Stimulated activated CD4-positive, alpha-beta T cell treated with anti-CD3 and anti-CD28 coated beads, Interleukin-12 subunit alpha, Interleukin-12 subunit beta, amount 100 ng/mL, for 48 hours (primary cell): ENCODE measurements at places on chromosomes 7 and 10.

DNA sequence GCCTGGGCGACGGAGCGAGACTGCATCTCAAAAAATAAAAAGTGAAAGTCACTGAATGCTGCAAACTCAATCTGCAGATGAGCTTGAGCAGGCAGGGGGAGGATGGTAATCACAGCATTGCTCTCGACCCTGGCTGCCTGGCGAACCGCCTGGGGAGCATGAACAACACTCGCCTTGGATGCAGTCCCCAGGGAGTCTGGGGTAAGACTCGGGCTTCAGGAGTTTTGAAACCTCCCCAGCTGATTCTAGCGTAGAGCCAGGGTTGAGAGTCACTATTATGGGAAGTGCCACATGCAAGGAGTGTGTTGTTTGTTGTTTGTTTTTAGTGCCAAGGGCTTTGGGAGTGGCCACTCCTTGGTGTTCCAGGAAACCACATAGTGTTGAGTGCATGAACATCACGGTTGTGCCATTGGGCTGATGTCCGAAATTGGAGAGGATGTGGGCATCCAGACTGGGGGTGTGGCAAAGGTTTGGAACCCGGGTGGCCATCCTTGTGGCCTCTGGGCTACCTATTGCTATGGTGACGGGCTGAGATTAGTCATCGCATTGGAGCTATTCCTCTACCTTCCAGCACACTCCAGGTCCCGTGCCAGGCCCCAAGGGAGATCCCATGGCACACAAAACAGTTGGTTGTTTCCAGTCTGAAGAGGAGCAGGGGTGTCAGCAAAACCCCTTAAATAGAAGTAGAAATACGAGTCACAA is 92.6 kb downstream of the RGS10 start:
- no peak for DNase-seq

DNA sequence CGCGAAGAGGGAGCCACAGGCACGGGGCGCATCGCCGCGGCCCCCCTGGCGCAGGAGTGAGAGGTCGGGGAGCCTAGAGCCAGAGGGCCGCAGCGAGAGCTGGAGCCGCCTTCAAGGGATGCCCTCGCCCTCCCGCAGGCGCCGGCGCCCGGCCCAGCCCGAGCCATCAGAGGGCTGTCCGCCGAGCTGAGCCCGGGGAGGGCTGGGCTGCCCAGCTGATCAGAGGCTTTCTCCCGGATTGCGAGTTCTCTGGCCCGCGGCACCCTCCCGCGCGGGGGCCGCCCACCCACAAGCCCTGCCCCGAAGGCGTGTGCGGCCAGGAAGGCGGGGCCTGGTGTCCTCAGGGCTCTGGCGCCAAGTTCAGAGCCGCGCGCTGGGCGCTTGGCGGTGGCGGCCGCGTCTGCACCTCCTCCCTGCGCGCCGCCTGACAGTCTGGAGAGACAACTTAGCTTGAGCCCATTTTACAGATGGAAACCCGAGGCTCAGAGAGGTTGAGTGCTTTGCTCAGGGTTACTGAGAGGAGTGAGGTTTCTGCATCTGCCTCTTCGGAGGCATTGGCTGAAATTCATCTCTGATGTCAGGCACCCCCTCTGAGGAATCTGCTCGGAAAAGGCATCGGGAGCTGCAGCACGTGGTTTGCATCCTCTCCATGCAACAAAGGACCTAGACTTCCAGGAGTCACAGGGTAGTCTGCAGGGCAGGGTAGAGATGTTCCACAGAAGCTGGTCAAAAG is 3.8 kb upstream of the ANTXRL start:
- peak; percentile 34 for DNase-seq

DNA sequence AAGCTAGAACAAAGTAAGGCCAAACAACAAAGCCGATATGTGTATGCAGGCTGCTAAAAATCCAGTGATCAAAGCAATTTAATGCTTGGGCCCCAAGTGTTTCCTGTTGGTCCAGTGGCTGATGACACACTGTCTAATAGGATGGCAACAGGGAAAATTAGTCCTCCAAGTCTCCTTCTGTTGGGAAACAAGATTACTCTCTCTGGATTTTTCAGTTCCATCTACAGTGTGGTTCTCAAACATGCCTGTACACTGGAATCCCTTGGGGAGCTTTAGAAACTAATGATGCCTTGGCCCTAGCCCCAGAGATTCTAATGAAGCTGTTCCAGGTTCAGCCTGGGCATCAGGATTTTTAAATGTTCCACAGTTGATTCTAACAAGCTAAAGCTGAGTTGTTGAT is 198.7 kb downstream of the AHR start:
- no peak for DNase-seq

- no peak for DNase-seq
These were observed 18.6 kb downstream of the ANKRD61 start for GRCh38 chr7:6049780-6050179.

GRCh38 chr7:112594397-112594796 is 113.6 kb downstream of the LSMEM1 start:
- DNase-seq = no peak

- DNase-seq = no peak
These were observed 4.4 kb upstream of the TECPR1 start for GRCh38 chr7:98256431-98256830.

DNA sequence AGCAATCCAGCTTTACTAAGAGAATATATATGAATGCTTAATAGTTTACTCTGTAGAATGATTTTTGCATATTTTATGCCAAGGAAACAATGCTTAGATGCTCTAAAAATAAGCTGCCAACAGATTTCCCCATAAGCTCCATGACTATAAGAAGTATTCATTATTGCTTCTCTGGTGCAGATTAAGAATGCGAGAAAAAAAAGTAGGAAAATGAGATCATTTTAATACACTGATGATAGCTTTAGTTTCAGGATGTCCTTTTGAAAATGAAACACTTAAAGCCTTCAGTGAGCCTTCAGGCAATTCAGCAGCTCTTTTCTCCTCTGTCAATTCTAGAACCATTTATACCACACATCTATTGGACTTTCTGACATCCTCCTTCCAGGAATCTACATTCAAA is 735.0 kb upstream of the POT1 start:
- DNase-seq = no peak

GRCh38 chr7:24824400-24824799 is 67.1 kb upstream of the GSDME start:
- no peak for DNase-seq

- DNase-seq = no peak
These were observed 736.6 kb downstream of the AUTS2 start for GRCh38 chr7:70334871-70335270.

DNA sequence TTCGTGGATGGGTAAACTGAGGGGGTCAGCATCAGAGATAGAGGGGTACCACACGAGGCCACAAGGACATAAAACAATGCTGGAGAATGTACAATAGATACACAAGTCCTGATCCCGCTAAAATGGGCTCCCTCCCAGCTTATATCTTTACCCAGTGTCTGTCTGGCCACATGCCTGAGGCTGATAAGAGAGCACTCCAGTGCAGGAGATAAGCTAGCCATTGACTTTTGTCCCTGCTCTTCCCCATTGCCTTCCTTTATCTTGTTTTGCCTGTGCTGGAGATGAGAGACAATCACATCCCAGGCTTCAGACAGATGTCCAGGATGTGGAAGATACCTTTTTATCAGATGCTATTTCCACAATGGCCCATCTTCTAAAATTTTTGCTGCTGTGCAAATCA is 6.0 kb downstream of the GAD2 start:
- DNase-seq = no peak

- DNase-seq = no peak
These were observed 67.1 kb downstream of the ABCC2 start for GRCh38 chr10:99849536-99849935.

DNA sequence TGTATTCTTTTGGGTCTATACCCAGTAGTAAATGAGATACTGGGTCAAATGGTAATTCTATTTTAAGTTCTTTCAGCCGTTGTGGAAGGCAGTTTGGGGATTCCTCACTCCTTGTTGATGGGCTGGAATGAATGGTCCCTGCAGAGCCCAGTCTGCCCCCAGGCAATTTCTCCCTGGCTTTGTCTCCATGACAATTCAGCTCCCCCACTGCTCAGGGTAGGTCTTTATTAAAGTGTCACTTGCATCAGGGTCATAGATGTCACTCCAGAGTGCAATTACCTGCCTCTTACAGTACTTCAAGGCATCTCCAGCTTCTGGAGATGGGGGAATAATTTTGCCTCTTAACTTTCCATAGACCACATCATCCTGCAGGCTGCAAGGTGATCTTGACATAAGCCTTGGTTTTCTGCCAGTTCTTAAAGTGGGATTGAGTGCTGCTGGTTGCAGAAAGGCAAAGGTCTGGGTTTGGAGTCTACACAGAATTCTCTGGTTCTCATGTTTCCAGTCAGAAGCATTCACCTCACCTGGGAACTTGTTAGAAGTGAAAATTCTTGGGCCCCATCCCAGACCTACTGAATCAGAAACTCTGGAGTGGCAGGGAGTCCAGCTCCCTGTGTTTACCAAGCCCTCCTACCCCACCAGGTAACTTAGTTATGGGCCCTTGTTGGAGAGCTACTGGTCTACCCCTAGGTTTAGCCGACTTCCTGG is 442.4 kb downstream of the GALNT17 start:
- no peak for DNase-seq

GRCh38 chr10:13563481-13564445 is 23.0 kb upstream of the PRPF18 start:
- no peak for DNase-seq

- no peak for DNase-seq
These were observed 87.4 kb upstream of the PPIF start for GRCh38 chr10:79259834-79260233.

GRCh38 chr10:133378251-133379096 is 588 bp upstream of the PAOX start:
- DNase-seq = no peak

DNA sequence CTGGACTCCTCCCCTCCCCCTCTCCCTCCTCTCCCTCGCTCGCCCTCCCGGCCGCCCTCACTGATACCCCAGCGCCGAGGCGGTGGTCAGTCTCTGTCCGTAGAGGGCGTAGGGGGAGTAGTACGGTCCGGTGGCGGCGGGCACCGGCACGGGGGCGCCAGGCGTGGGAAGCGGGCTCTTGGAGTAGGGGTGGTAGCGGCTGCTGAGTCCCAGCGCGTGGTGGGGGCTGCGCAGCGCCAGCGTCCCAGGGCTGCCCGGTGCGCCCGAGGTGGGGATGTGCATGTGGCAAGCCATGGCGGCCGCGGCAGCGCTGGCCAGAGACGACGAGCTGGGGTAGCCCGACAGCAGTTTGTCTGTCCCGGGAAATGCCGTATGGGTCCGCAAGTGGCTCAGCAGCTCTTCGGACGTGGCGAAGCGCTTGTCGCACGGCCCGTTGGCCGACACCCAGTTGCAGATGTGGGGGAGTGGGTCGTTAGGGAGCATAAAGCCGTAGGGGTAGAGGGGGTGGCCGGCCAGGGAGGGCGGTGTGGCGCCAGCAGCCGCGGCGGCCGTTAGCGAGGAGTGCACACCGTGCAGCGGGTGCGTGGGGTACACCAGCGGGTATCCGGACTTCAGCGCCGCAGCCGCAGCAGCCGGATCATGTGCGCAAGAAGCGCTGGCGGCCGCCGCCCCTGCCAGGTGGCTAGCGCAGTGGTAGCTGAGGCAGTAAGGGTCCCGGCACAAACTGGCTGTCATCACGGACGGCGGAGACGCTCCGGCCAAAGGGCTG is 2.7 kb downstream of the ZNF503 start:
- DNase-seq = no peak

GRCh38 chr10:126470991-126471390 is 82.7 kb upstream of the ADAM12 start:
- DNase-seq = no peak

DNA sequence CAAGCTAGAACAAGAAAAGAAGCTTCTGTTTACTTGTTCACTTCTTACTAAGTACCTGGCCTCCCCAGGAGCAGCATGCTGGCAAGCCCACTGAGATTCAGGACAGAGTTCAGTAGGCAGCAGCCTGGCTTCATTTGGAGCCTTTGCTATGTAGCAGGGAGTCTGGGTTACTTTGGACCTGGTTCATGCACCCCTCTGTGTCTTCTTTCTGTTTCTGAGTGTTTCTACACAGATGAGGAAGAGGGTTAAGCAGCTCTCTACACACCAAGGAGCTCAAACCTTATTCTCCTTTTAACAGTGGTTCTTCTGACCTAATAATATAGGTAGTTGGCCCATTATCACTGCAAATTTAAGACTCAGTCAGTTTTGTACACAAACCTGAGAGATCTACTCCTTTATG is 152.9 kb downstream of the ARID5B start:
- no peak for DNase-seq

DNA sequence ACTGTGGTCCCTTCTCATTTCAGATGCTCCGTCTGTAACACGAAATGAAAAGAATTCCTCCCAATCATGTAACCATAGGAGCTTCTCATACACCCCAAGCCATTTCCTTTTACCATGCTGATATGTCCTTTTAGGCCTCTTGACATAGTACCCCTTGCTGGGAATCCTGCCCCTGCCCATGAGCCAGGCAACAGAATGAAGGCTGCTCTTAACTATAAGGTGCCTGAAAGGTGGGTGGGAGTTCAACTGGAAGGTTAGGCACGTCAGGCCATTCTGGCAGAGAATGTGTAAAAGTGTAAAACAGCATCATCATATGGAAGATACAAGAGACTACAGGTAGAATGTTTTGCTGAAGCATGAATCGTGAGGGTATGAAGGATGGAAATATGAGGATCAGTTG is 22.5 kb downstream of the IL2RA start:
- DNase-seq = no peak

DNA sequence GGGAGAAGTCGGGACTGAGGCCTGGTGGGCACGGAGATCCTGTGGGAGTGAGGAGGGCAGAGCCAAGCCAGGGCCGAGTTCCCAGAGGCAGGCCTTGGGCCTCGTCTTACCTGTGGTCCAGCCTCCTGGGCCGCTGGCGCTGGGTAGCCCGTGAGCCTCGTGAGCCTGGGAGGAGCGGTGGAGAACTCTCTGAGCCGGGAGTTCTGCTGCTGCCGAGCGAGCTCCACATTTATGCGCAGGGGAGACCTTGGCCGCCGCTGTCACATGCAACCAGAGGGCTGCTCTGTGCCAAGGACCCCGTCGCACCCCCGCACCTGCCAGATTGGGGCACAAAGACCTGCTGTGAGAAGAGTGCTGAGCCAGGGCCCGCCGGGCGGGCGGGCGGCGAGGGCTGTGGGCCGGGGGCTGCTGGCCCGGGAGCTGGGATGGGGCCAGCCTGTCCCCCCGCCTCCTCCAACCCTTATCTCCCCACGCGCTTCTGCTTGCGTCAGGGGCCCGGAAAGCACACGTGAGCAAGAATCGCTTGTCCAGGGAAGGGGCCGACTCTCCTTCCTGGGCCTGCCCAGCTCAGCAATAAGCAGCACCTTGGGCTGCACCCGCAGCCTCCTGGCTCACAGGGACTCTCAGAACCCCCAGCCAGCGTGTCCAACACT is 10.2 kb downstream of the VENTX start:
- no peak for DNase-seq

DNA sequence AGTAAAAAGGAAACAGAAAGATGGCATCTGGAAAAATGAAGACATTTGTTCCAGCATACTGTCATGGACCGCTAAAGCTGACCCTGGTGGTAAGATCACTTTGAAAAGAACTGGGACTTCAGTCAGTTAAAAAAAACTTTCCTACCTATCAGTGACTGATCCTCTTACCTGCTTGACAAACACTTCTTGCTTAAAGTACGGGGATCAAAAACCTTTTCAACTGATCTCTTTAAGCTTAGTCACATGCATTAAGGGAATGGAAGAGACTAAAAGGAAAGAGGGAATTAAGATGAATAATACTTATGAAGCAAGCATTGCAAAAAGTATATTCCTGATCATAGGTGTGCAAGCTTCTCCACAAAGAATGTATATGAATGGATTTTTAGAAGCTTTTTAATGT is 42.1 kb downstream of the MTERF1 start:
- DNase-seq = no peak

- no peak for DNase-seq
These were observed 49.3 kb upstream of the AFAP1L2 start for GRCh38 chr10:114453576-114453975.
